ENCODE measurements at places on chromosomes 12 and 14. TPM values are rescaled to one million over a fixed set of nuclear protein-coding genes. Genes with fewer than 3 reads are reported as not detected.

Gene C1S
- total RNA-seq, result 0.27 TPM

Gene NTN4
- 229 TPM for total RNA-seq

Gene SLC4A8
- total RNA-seq, result 1.2 TPM

Gene GDF3
- total RNA-seq, result 0.74 TPM

Gene ZBTB1
- 16.9 TPM for total RNA-seq

Gene RGS6
- not detected for total RNA-seq

Gene IAPP
- total RNA-seq, result not detected

Gene SERPINA5
- 0.15 TPM for total RNA-seq

Gene SCNN1A
- 0.87 TPM for total RNA-seq

Gene SUPT16H
- 64.9 TPM for total RNA-seq

Gene NELL2
- not detected for total RNA-seq

Gene CD163
- total RNA-seq, result not detected

Gene TAMALIN
- total RNA-seq, result 47.4 TPM

Gene KRT4
- total RNA-seq, result not detected

Gene GPRC5D
- not detected for total RNA-seq

Gene LIMA1
- 98.0 TPM for total RNA-seq

Gene TEX52
- not detected for total RNA-seq

Gene SRGAP1
- 5.3 TPM for total RNA-seq

Gene ADAMTS20
- total RNA-seq, result not detected

Gene LRIG3
- total RNA-seq, result 17.3 TPM

Gene NFATC4
- 9.0 TPM for total RNA-seq

Gene SIRT4
- 0.59 TPM for total RNA-seq

Gene MDGA2
- not detected for total RNA-seq

Gene EFS
- not detected for total RNA-seq

Gene PIANP
- not detected for total RNA-seq

Gene CCDC177
- total RNA-seq, result not detected

Gene GPR135
- total RNA-seq, result 0.74 TPM

Gene AGAP2
- 0.25 TPM for total RNA-seq

Gene AMIGO2
- total RNA-seq, result 1.2 TPM

Gene KRT6A
- total RNA-seq, result not detected

Gene SLC5A8
- not detected for total RNA-seq

Gene TMEM121
- 0.93 TPM for total RNA-seq

Gene CABP1
- not detected for total RNA-seq

Gene CEBPE
- not detected for total RNA-seq

Gene BCL2L14
- not detected for total RNA-seq

Gene FGD4
- total RNA-seq, result 22.5 TPM

Gene MUCL1
- not detected for total RNA-seq

Gene GPD1
- total RNA-seq, result not detected

Gene TDRD9
- total RNA-seq, result 1.00 TPM

Gene PPP1R36
- total RNA-seq, result not detected

Gene CGRRF1
- total RNA-seq, result 11.0 TPM

Gene TAS2R7
- total RNA-seq, result not detected

Gene GLIPR1
- total RNA-seq, result 17.0 TPM

Gene MAP3K9
- total RNA-seq, result not detected

Gene CCDC38
- total RNA-seq, result 0.15 TPM

Gene RNU4-1
- total RNA-seq, result under 0.01 TPM

Gene OTX2
- total RNA-seq, result not detected

Gene RBMS2
- 35.1 TPM for total RNA-seq

Gene TNS2
- 34.9 TPM for total RNA-seq

Gene CIDEB
- 14.5 TPM for total RNA-seq

Gene HOXC4
- not detected for total RNA-seq

Gene HOXC13
- total RNA-seq, result not detected

Gene NANOG
- total RNA-seq, result not detected

Gene PPP4R4
- total RNA-seq, result not detected

Gene ALG10
- total RNA-seq, result 6.2 TPM

Gene PHETA1
- 9.5 TPM for total RNA-seq

All from mammary microvascular endothelial cell (primary cell).